ENCODE measurements at places on chromosomes 1 and 21.
A peak's percentile ranks its signal among the peaks of the same experiment; 100 is the strongest.

- DNase-seq: no peak
These were observed 269.5 kb downstream of the NPHP4 start for GRCh38 chr1:5722635-5723164.

GRCh38 chr1:67148516-67149178 lies 13.9 kb upstream of the C1orf141 start:
- DNase-seq: no peak

GRCh38 chr1:47469390-47469759 lies 31.5 kb downstream of the FOXD2 start:
- DNase-seq: no peak

- no peak for DNase-seq
These were observed 19.8 kb downstream of the SPOCD1 start for GRCh38 chr1:31795801-31796621.

GRCh38 chr1:56450004-56450666 lies 129.2 kb downstream of the PLPP3 start:
- no peak for DNase-seq

GRCh38 chr1:181139631-181140061 lies 51.1 kb downstream of the IER5 start:
- no peak for DNase-seq

DNA sequence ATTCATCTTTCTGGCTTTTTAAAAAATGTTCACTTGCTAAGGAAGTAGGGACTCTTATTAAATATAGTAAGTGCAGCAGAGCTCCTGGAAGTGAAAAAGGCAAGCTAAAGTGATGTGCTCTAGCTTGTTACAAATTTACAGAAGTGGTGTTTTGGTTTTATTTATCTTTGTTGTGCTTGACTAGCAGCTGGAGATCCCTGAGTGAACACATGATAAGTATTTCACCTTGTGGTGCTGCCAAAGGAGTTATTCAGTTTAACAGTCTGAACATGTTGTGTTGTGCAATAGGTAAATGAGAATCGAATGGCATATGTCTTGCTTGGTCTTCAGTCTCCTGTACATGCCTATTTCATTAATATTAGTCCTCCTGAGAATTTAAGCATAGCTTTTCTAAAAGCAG lies 315.7 kb downstream of the TPR start:
- DNase-seq: no peak

DNA sequence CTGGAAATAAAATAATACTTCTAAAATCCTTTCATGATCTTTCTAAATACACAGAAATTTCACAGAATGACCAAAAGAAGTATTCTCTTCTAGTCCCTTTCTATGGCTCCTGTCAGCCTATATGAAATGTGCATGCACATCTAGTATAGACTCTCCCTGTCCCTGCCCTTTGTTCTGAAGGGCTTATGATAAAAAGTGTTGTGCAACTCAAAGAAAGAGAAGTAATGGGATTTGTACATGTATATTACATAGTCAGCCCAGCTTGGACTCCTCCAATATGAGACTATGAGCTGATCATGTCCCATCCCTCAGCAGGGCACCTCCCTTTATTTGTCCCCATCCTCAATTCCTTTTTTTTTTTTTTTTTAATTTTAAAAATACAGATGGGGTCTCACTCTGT lies 42.1 kb upstream of the LAX1 start:
- DNase-seq: no peak

- no peak for DNase-seq
These were observed 22.1 kb upstream of the PRDX6 start for GRCh38 chr1:173454966-173455524.

DNA sequence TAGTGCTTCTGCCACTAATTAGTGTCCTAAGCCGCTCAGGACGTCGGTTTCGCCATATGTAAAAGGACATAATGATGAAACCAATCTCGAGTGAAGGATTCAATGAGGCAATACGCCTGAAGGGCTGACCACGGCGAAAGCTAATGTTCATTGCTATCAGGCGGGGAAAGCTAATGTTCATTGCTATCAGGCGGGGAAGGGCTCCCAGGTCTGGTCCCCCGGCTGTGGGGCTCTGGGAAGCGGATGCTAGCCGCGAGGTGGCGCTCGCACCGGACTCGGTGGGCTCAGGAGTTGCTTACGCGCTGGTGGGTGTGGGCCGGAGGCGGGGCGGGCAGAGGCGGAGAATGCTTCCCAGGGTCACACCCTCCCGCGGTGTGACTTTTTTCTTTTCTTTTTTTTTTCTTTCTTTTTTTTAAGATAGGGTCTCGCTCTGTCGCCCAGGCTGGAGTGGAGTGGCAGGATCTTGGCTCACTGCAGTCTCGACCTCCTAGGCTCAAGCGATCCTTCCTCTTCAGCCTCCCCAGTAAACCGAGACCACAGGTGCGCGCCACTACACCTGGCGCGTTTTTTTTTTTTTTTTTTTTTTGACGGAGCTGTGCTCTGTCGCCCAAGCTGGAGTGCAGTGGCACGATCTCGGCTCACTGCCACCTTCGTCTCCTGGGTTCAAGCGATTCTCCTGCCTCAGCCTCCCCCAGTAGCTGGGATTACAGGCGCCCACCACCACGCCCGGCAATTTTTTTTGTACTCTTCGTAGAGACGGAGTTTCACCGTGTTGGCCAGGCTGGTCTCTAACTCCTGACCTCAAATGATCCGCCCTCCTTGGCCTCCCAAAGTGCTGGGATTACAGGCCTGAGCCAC lies 1.1 kb upstream of the PEAR1 start:
- peak; percentile 69 for DNase-seq

DNA sequence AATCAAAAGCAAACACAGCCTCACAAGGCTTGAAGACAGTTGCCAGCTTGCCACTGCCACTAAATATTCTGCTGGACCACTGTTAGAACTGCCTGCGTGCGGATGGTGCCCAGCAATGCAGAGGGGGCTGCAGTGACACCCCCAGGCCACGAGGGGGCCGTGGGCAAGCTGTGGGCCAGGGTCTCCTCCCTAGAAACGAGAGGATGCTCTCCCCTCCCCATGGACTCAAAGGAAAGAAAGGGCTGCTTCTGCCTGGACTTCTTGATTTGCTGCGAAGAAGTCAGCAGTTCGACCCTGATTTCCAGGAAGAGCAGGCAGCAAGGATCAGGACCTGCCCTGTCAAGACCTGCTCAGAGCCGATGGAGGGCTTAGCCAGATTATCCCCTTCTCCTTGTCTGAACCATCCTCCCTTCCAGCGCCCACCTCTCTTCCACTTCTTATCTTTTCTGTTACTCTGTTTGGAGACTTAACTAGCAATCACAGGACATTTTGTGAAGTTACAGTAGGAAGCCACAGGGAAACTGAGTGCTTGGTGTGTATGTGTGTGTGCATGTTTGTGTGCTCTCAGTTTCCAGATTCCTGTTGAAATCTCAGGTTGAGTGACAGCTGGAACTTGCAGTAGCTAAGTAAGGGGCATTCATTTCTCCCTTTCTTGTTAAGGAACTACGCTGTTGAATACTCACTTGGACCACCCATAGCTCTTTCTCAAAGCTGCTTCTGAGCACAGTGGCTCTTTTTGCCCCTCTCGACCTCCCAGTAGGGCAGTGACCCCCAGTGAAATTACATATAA lies 2.7 kb downstream of the MAN1C1 start:
- DNase-seq: peak; percentile 76

DNA sequence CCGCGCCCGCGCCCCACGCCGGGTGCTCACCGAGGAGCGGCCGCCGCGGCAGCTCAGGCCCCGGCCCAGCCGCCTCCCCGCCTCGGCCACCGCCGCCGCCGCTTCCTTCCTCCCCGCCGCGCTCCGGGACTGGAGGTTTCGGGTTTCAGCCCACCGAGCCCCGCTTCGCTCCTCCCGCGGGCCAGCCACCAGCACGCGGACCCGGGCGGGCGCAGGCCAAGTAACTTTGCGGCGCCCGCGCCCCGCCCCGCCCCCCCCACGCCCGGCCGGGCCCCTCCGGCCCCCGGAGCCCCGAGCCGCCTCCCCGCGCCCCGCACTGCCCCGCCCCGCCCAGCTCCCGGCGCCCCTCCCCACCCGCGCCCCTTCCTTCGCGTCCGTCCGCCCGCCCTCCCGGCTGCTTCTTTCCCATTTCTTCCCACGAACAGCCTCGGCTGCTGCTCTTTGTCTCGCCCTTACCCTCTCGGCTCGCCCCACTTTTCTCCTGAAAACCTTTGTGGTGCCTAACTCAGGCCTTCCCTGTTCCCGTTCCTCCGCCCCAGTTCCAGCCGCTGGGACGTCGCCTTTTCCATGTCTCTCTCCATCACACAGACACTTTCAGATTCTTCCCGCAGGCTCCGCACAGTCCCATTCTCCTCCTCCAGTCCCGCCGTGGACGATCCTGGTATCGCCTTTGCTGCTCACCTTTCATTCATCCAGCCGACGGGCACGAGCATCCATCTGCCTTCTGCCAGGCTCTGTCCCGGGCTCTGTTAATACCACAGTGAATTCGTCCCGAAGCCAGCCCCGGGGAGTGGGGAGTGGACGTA lies at the start of gene GPR161:
Gene GPR161, minus strand, starts transcription at position 222 of the 806 bp plus-strand sequence. CDS start 32,080 bp downstream, outside the sequence.
- peak; percentile 31 for DNase-seq

DNA sequence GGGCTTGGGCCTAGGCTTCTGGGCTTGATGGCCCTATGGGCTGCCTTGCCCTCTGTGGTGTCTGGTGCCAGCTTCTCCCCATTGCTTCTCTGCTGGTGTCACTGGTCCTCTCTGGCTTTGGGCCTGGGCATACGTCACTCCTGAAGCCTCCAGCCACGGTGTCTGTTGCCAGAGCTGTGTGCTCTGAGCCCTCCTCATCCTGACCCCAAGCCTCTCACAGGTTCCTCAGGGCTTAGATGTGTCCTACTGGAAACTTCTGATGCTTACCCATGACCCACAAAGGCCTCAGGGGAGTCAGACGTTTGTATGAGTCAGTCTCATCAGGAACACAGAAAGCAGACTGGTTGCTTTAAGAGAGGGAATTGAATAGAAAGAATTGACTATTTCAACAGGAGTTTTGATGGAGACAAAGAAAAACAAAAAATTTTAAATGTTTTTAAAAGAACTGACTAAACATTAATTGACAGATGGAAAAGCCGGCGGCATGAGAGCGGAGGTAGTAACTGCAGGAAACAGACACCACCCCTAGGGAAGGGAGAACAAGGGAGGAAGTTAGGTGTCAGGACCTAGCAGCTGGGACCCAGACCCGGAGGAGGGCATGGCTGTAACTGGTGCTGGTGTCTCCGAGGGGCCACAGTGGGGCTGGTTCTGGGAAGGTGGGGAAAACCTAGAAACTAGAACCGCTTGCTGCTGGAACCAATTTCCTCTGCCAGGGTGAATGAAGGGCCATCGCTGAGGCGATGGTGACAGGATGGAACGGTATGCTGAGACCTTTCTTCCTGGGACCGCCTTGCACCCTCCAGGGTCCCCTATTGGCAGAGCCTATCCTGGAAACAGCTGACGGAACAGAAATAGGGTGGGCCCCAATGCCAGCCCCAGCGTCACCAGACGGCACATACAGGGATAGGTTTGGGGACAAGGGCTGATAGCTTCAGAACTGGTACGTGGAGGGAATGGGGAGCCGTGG lies 40.0 kb upstream of the CITED4 start:
- DNase-seq: no peak

GRCh38 chr1:230105245-230105753 lies 38.3 kb downstream of the GALNT2 start:
- no peak for DNase-seq

DNA sequence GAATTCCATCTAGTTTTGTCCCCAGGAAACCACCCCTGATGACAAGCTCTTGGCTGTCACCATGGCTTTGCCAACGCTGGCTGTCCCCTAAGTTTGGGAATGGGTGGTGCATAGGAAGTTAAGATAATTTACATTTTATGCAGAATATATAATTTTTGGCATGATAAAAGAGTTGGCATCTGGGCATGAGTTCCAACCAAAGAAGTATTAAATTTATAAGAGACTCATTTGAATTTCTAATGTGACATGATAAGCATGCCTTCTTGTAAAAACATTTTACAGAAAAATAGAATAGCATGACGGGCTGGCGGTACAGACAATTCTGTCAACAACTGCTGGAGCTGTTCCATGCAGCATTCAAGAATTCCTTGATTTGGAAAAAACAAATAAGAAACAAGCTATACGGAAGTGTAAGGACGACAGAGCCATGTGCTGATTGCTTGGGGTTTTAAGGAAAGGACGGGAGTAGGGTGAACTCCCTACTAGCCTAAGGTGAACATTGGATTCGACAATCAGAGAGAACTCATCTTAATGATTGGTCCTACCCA lies 106.8 kb upstream of the C1orf21 start:
- DNase-seq: no peak

DNA sequence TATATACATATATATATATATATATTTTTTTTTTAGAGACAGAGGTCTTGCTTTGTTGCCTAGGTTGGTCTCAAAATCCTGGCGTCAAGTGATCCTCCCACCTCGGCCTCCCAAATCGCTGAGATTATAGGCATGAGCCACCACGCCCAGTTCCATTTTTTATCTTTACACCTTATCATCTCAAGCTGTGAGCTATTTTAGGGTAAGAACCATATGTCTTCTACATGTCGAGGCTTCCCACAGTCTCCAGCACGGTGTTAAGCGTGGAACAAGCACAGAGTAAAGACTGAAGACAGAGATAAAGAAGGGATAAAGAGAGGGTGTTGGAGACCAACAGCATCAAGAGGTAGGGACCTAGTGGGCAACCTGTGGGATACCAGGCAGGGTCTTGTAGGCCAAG lies 14.2 kb downstream of the ARHGEF2 start:
- DNase-seq: no peak

DNA sequence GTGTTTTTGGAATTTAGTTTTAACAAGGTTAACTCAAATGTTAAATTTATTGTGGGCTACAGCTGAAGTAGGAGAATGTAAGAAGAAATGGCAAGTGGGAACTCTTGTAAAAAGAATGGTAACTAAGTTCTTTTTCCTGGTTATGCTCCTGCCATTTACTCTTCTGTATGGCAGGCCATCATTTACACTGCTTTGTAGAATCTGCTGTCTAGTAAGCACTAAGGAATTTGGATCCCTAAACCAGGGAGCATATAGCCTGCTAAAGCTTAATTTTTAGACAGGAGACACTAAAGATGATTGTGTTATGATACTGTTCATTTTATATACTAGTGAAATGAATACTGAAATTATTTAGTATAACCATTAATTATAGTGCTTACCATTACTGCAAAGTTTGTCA lies 85.3 kb downstream of the CAMTA1 start:
- DNase-seq: no peak

DNA sequence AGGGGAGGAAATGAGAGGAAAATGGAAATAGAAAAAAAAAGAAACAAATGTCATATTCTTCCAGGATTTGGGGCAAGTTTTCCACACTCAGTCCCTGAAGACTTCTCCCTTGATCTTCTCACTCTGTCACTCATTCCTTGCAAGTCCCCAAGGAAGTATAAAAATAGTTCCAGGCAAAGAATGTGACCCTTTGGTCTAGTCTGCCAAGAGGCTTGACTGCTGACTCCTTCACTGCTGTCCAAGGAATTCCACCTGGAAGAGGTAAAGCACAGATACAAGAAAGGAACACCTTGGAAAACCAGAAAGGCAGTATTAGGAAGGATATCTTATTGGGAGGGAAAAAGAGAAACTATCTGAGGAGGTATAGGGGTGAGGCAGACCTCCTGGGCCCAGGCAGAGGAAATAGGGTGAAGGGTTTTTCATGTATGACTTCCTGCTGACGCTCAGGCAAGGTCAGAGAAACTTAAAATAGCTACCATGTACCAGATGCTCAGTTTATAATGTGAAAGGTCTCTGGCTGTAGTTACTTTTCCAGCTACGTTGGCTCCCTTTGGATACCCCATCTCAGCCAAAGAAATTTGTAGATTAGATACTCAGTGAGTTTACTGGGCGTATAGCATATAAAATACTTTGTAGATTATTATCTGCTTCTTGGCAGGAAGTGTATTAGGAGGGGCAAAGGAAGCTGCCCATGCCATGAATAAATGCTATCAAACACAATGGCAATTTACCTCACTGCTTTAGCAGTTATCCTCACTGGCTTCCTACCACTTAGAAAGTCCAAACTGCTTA lies 2.0 kb upstream of the GJA5 start:
- no peak for DNase-seq

- DNase-seq: no peak
These were observed 236.2 kb upstream of the NRIP1 start for GRCh38 chr21:15301014-15301413.

GRCh38 chr1:41348394-41348793 lies 12.8 kb upstream of the FOXO6 start:
- no peak for DNase-seq

Measured in cerebellum (tissue), 4 donors.